Amniotic epithelial cell (primary cell): ENCODE measurements at places on chromosomes 6 and 20.

- peak; percentile 2 for DNase-seq
Measured at GRCh38 chr20:20780127-20780824, 67.8 kb upstream of the RALGAPA2 start.

DNA sequence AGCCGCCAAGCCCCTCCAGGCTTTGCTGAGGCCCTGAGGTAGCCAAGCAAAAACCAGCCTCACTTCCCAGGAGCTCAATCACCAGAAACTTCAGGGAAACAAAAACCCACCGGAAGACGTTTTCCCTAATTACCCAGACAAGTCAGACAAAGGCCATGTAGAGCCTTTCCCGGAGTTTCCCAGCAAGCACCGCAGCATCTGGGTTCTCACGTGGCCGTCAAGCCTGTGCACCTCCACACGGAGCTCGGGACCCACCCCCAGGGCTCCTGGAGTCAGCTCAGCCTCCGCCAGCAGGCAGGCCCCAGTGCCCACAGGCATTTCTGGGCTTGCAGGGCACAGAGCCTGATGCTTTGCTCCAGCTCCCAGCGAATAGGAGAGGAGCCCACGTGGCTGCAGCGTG lies 10.1 kb upstream of the MRGBP start:
- DNase-seq: no peak

DNA sequence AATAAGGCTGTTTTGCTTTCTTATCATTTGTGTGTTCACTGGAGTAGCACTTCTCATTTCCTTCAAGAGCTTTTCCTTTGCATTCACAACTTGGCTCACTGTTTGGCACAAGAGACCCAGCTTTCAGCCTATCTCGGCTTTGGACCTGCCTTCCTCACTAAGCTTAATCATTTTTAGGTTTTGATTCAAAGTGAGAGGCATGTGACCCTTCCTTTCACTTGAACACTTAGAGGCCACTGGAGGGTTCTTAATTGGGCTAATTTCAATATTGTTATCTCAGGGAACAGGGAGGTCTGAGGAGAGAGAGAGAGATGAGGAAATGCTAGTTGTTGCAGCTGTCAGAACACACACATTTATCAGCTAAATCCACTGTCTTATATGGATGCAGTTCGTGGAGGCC lies 82.9 kb upstream of the SCAF8 start:
- DNase-seq: no peak

DNA sequence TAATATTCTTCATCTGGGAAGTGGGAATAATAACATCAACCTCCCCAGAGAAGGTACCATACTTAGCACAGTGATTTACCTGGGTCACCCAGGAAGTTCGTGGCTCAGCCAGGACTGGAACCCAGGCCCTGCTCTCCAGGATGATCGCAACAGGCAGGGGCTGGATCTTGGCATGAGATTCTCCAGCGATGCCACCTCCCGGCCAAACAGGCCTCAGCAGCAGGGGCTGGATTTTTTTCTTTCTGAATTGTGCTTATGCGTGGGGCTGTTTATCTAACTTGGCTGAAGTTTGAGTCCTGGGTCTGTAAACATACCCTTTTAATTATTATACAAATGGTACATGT lies 129.5 kb upstream of the PTPN1 start:
- peak; percentile 59 for DNase-seq

GRCh38 chr6:2767657-2768524 lies 2.7 kb downstream of the WRNIP1 start:
- DNase-seq: no peak

GRCh38 chr6:38316099-38316868 lies 323.4 kb downstream of the BTBD9 start:
- no peak for DNase-seq

DNA sequence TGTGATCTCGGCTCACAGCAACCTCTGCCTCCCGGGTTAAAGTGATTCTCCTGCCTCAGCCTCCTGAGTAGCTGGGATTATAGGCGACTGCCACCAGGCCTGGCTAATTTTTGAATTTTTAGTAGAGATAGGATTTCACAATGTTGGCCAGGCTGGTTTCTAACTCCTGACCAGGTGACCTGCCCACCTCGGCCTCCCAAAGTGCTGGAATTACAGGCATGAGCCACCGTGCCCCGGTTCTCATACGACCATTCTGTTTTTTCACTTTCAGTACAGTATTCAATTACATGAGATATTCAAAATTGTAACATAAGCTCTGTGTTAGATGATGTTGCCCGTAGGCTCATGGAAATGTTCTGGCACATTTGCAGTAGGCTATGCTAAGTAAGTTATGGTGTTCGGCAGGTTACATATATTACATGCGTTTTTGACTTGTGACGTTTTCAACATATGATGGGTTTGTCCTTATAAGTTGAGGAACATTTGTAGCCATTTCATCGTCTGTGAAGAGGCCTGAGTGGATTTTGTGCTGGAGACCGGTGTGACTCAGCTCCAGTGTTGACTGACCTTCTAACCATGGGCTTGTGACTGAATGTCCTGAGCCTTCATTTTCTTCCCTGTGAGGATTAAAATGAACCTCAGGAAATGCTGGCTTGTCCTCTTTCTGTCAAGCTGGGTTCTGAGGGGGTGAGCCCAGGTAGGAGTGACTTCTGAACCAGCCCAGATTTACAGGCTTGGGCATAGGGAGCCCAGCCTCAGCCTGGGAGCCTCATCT lies 12.2 kb downstream of the PPARD start:
- DNase-seq: peak; percentile 62

- DNase-seq: peak; percentile 21
Measured at GRCh38 chr6:21664314-21665109, 71.0 kb downstream of the SOX4 start.

DNA sequence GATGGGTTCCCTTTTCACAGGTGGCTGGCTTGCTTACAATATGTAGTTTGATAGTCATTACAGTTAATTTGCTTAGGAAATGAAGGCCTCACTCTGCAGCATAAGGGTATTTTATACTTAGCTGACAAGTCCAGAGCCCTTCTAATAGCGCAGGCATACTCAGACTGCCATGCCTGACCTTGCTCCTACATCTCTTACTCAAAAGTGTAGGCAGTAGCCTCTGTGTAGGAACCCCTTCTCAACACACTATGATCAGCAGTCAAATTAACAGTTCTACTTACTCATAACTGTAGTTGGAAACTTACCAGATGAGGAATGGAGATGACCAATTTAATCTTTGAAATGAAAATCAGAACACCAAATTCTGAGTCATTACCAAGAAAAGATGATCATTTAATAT lies 373.5 kb downstream of the TBC1D32 start:
- no peak for DNase-seq
